Endothelial cell (in vitro differentiated cells): ENCODE measurements at places on chromosomes 5 and 9. TPM values are rescaled to one million over a fixed set of nuclear protein-coding genes. Genes with fewer than 3 reads are reported as not detected.

Gene ADAMTS6
- 16.7 TPM for total RNA-seq

Gene TMOD1
- 0.41 TPM for total RNA-seq

Gene NUDT12
- 6.1 TPM for total RNA-seq

Gene PNPLA7
- 3.9 TPM for total RNA-seq

Gene PCDHA9
- 1.7 TPM for total RNA-seq

GRCh38 chr5:129461711-129462332 lies 1.7 kb downstream of the ADAMTS19 start:
- peak overlapping the region; percentile 95 for H3K4me3 ChIP-seq
- DNase-seq: no peak
- H3K27ac ChIP-seq: peak overlapping the region; percentile 85
- peaks cover 25% of the 10 kb centered on the region for H3K4me1 ChIP-seq
- peaks cover 6% of the 10 kb centered on the region for H3K36me3 ChIP-seq
- peaks cover 11% of the 10 kb centered on the region for H3K27me3 ChIP-seq

- no peak for DNase-seq
- H3K27ac ChIP-seq: peak overlapping the region; percentile 74
- peaks cover 37% of the 10 kb centered on the region for H3K4me1 ChIP-seq
- H3K4me3 ChIP-seq: peak overlapping the region; percentile 87
- H3K36me3 ChIP-seq: peaks cover 10% of the 10 kb centered on the region
- peaks cover 9% of the 10 kb centered on the region for H3K27me3 ChIP-seq
These were observed 1.2 kb downstream of the PDLIM7 start for GRCh38 chr5:177496070-177496726.

GRCh38 chr9:121962421-121962820 lies 130.7 kb downstream of the TTLL11 start:
- H3K4me3 ChIP-seq: no peak overlapping the region
- no peaks in the 10 kb centered on the region for H3K4me1 ChIP-seq
- DNase-seq: no peak
- no peaks in the 10 kb centered on the region for H3K27me3 ChIP-seq

DNA sequence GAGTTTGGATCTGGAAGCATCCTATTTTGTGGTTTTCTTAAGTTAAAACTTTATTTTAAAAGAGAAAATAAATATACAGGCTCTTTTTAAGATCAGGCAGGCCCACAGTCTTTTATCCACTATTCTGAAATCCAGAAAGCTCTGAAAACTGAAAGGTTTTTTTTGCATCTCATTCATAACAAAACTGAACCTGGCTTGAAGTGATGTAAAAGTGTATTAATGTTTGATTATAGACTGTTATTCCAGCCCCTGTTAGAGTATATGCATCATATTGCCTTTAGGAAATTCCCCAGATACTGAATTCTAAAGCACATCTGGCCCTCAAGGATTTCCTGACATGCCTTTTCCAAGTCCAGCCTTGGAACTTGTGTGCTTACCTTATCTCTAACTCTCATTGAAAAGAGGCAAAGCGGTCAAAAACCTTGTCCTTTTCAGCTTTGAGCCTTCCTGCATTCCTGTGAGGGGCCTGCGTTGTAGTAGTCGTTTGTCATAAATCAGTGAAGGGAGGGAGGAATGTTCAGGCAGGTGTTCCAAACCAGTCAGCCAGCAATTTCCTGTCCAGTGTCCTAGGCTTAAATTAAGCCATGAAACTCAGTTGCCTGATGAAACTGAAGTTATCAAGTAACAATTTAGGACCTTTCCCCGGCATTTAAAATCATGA lies 110.4 kb downstream of the TLE4 start:
- H3K4me3 ChIP-seq: no peak overlapping the region
- H3K27me3 ChIP-seq: peaks cover 1% of the 10 kb centered on the region
- H3K27ac ChIP-seq: peak overlapping the region; percentile 33
- peak; percentile 12 for DNase-seq
- peaks cover 7% of the 10 kb centered on the region for H3K36me3 ChIP-seq
- peaks cover 29% of the 10 kb centered on the region for H3K4me1 ChIP-seq

DNA sequence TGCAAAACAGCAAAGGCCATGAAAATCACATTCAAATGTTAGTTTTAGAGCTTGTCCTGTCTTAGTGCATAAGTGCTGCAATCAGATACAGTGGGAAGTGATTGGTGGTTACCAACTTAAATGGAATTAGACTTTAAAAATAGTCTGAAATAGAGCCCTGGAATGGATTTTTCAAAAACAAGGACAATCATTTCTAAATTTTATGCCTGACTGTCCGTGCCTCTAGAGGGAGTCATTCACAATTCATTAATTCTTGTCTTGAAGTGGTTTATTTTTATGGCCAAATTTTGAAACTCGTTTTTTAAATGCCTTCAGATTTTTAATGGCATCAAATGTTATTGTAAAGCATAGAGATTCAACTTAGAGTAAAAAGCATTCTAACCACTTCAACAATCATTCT lies 561.8 kb upstream of the DAB2 start:
- peaks cover 1% of the 10 kb centered on the region for H3K27me3 ChIP-seq
- no peak for DNase-seq
- H3K4me3 ChIP-seq: no peak overlapping the region
- H3K27ac ChIP-seq: no peak overlapping the region

- H3K27me3 ChIP-seq: no peaks in the 10 kb centered on the region
- no peak overlapping the region for H3K4me3 ChIP-seq
- no peaks in the 10 kb centered on the region for H3K4me1 ChIP-seq
- no peak for DNase-seq
These were observed 259.9 kb downstream of the BNC2 start for GRCh38 chr9:16610538-16610937.

DNA sequence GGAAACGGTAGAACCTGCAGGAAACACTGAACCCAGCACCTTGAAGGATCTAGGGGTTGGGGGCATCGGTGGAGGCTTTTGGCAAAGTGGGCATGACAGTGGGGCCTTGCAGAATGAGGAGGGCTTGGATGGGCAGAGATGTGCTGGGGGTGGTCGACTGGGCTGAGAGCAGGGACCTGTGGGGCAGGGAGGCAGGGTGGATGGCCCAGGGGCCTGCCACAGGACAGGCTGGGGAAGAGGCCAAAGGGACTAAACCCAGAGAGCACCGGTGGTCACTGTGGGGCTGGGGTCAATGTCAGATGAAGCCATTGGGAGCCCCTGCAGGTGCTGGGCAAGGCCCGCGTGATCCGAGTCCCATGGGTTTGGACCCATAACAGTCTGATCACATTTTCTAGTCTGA lies 175.3 kb downstream of the DAB2IP start:
- H3K27ac ChIP-seq: no peak overlapping the region
- H3K4me3 ChIP-seq: no peak overlapping the region
- H3K4me1 ChIP-seq: peaks cover 13% of the 10 kb centered on the region
- H3K36me3 ChIP-seq: no peaks in the 10 kb centered on the region
- peaks cover 12% of the 10 kb centered on the region for H3K27me3 ChIP-seq
- no peak for DNase-seq

DNA sequence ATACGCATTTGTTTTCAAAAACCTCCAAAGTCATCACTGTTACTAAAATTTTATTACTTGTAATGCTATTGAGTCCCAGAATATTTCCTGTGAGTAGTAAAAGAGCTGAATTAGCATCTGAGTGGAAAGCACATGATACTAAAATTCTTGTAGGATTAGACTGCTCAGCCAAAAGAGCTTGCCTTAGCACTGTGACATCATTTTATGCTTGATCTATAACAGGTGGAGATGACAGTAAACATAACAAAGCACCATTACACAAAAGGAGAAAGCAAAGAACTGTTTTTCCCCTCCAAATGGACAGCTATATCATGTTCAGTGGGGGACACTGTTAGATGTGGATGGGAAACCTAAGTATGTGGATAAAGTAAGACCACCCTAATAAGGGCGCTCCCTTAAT lies 5.8 kb upstream of the JAK2 start:
- H3K27me3 ChIP-seq: peaks cover 3% of the 10 kb centered on the region
- peaks cover 8% of the 10 kb centered on the region for H3K4me1 ChIP-seq
- no peak overlapping the region for H3K4me3 ChIP-seq
- H3K36me3 ChIP-seq: no peaks in the 10 kb centered on the region
- H3K27ac ChIP-seq: no peak overlapping the region
- no peak for DNase-seq

DNA sequence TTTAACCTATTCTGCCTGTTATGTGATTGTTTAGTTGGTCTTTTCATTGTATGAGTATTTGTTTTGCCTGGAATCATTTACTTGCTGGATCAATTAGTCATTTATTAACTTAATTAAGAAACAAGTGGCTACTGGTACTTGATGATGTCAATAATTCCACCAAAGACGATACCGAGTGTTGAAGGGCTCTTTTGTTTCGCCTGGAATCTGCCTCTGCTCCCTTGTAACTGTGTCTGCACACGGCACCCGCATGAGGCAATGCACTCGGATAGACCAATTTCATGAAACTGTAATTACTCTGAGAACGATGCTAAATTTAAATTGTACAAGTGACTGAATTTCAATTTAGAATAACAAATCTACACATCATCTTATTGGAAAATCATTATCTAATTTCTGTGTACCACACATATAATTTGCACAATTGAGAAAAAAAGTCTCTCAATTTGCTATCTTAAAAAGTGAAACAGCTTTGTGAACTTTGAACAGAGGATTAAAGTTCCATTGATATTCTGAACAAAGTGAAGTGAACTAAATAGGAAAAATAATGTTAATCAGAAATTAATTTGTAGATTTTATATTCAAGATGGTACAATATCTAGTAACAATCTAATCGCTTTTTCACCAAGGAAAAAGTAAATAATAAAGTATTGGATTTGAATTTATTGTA lies 143.2 kb downstream of the CTNND2 start:
- peaks cover 2% of the 10 kb centered on the region for H3K27me3 ChIP-seq
- no peak overlapping the region for H3K27ac ChIP-seq

- no peaks in the 10 kb centered on the region for H3K36me3 ChIP-seq
These were observed 15.6 kb upstream of the FOXD1 start for GRCh38 chr5:73464016-73464745.

- H3K4me1 ChIP-seq: no peaks in the 10 kb centered on the region
- peaks cover 4% of the 10 kb centered on the region for H3K27me3 ChIP-seq
- DNase-seq: no peak
- no peak overlapping the region for H3K4me3 ChIP-seq
These were observed 364.4 kb downstream of the GADD45G start for GRCh38 chr9:89969156-89969675.

DNA sequence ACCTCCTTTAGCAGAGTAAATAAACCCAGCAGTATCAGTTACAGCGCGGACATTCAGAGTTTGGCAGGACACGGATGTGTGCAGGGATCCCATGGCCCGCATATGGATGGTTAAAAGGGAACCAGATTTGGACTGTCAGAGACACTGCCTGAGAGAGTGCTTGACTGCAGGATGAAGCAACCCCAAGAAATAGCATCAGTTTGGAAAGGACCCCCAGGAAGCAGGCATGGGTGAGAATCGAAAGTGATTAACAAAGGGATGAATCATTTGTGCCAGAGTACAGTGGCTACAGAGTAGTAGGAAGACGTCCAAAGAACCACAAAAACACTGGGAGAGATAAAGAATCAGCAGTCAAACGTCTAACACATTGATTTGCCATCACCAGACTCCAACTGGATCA lies 5.5 kb downstream of the C7 start:
- peaks cover 3% of the 10 kb centered on the region for H3K27me3 ChIP-seq
- no peak overlapping the region for H3K27ac ChIP-seq
- peaks cover 4% of the 10 kb centered on the region for H3K4me1 ChIP-seq
